ENCODE measurements at places on chromosomes 6 and 20. TPM values are rescaled to one million over a fixed set of nuclear protein-coding genes. Genes with fewer than 3 reads are reported as not detected.

The LINC00237 gene
- not detected for total RNA-seq

The TRAPPC3L gene
- total RNA-seq, result 0.15 TPM

The RNASET2 gene
- 19.6 TPM for total RNA-seq

The AKAP12 gene
- 204 TPM for total RNA-seq

The ACTL10 gene
- total RNA-seq, result 3.0 TPM

The BFSP1 gene
- total RNA-seq, result 2.3 TPM

The MRPL14 gene
- 57.6 TPM for total RNA-seq

The TGM3 gene
- under 0.01 TPM for total RNA-seq

The ZNF831 gene
- not detected for total RNA-seq

The SLC17A9 gene
- 4.8 TPM for total RNA-seq

The PLN gene
- not detected for total RNA-seq

The PSORS1C1 gene
- 0.29 TPM for total RNA-seq

The TRIM31 gene
- total RNA-seq, result not detected

The CLVS2 gene
- total RNA-seq, result under 0.01 TPM

The GNMT gene
- total RNA-seq, result 0.17 TPM

The RSPO3 gene
- total RNA-seq, result 2.3 TPM

The APCDD1L gene
- total RNA-seq, result 17.5 TPM

The ASIP gene
- total RNA-seq, result not detected

The SOX18 gene
- total RNA-seq, result 0.29 TPM

The PPIL6 gene
- 2.2 TPM for total RNA-seq

The RAB44 gene
- under 0.01 TPM for total RNA-seq

The CDKN1A gene
- 1,000 TPM for total RNA-seq

The CASS4 gene
- 12.4 TPM for total RNA-seq

The APOBEC2 gene
- total RNA-seq, result not detected

The PHACTR3 gene
- total RNA-seq, result not detected

The ADTRP gene
- total RNA-seq, result 2.3 TPM

The HNF4A gene
- total RNA-seq, result not detected

The SLC44A4 gene
- not detected for total RNA-seq

The TRIM39 gene
- total RNA-seq, result 12.7 TPM

The ELOVL4 gene
- 8.7 TPM for total RNA-seq

The MEI4 gene
- total RNA-seq, result not detected

The NKX2-4 gene
- not detected for total RNA-seq

The IMPG1 gene
- not detected for total RNA-seq

The TSPO2 gene
- total RNA-seq, result not detected

The RIN2 gene
- total RNA-seq, result 59.2 TPM

The BNIP5 gene
- total RNA-seq, result not detected

The PKIB gene
- 11.1 TPM for total RNA-seq

The C20orf204 gene
- 0.99 TPM for total RNA-seq

The CLDN20 gene
- total RNA-seq, result not detected

The ZNF334 gene
- total RNA-seq, result 1.6 TPM

The SDC4 gene
- 113 TPM for total RNA-seq

The CRISP3 gene
- total RNA-seq, result not detected

The OSER1 gene
- 54.1 TPM for total RNA-seq

The PPP2R5D gene
- 52.3 TPM for total RNA-seq

The FAM209B gene
- total RNA-seq, result not detected

The FAM83C gene
- not detected for total RNA-seq

The SPDEF gene
- total RNA-seq, result not detected

The EPHA7 gene
- total RNA-seq, result not detected

The ULBP3 gene
- 28.4 TPM for total RNA-seq

The ULBP1 gene
- total RNA-seq, result 0.44 TPM

The LY6G6F gene
- total RNA-seq, result not detected

The SYNE1 gene
- total RNA-seq, result 106 TPM

The HRH3 gene
- not detected for total RNA-seq

The MATN4 gene
- total RNA-seq, result 0.33 TPM
